Sciatic nerve (tissue), 2 donors: ENCODE measurements at places on chromosomes 12 and 14. TPM values are rescaled to one million over a fixed set of nuclear protein-coding genes. Genes with fewer than 3 reads are reported as not detected.

GRCh38 chr12:109304485-109304884 lies 4.6 kb downstream of the FOXN4 start:
- DNase-seq: no peak

DNA sequence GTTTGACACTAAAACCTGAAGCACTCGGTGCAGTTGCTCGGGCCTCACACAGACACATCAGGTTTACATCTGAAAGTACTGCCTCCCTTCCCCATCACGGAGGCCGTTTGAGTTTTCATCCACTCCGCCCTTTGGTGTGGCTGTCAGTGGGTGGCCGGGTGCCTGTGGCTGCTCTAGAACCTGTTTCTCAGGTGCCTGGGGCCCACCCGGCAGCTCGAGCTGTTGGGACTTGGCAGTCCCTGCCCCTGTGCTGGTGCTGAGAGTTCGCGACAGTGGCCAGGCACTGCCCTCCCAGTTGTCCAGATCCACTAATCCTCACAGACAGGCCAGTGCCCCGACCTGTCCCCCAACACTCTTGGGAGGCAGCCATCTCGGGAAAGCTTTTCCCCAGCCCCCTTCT lies 22.4 kb downstream of the XRCC3 start:
- peak; percentile 22 for DNase-seq

GRCh38 chr12:5688226-5688625 lies 256.3 kb downstream of the NTF3 start:
- DNase-seq: no peak

- no peak for DNase-seq
Measured at GRCh38 chr14:55731881-55732498, 152.0 kb downstream of the KTN1 start.

DNA sequence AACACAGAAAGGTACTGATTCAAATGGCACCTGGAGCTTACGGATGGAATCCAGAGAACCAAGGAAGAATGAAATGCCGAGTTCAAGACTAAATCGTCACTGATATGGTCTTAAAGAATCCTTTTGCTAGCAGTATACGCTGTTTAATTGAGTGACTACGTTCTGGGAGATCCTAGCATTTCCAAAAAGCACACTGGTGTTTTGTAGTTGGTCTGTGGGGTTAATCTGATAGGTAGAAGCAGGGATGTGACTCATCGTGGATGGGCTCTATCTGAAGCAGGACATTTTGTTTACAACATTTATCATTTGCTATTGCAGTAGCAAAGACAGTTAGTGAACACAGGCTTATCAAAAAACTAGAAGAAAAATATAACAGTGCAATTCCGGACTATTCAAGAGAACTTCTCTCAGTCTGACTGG lies 169.2 kb upstream of the HMGA2 start:
- DNase-seq: no peak

DNA sequence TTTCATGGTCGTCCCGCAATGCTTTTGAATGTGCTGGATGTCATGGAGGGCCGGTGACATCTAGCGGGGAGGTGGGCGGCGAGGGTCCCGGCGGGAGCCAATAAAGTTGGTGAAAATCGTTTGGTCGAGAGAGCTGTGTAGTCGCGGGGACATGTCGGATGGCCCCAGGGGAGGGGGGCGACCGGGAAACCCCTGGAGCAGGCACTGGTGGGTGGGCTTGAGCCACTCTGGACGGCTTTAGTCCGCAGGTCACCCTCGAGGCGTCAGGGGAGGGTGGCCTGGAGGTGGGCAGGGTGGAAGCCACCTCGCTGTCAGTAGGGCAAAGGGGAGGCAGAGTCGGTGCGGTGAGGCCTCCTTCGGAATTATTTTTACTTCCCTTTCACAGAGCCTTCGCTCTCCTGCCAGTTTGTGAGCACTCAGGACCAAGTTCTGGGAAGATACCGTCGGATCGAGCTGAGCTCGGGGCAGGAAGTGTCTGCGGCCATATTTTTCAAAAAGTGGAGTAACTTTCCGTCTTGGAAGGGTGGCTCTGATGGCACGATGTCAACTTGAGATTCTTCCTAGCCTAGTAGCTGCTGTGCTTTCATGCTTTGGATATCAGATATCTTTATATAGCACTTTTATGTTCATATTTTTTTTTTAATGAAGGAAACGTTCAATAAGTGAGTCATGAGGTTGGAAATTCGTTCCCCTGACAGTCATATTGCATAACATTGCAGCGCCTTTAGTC lies 28.2 kb downstream of the WBP11 start:
- peak; percentile 73 for DNase-seq

DNA sequence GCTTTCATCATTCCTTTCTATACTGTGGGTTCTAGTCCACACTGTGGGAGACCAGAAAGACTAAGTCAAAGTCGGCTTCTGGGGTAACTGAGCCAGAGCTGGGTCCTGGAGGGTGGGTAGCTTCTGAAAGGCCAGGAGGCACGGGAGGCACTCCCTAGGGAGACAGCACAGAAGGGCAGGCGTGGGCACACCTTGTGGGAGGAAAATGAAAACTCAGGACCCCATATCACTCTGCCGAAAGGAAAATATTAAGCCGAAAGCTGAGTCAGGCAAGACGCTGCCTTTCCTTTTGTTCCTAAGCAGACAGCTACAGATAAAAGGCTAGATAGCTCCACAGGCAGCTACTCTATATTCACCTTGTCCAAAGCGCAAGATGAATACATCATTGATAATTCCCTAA lies 20.7 kb downstream of the ANO2 start:
- DNase-seq: no peak

DNA sequence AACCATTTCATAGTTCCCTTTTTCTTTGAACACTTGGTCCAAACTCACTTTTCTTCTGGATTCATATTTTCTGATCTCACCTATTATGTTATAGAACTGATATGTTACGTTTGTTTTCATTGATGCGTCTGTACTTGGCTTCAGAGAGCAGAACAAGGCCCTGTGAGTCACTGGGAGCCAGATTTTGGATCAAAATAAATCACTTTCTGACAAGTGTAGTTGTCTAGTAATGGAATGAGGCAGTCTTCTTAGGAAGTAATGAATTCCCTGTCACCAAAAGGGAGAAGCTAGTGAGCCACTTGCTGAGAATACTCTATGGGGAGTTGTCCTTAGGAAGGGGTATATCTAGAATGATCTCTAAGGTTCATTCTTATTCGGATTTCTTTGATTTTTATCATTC lies 10.2 kb downstream of the BICD1 start:
- no peak for DNase-seq

DNA sequence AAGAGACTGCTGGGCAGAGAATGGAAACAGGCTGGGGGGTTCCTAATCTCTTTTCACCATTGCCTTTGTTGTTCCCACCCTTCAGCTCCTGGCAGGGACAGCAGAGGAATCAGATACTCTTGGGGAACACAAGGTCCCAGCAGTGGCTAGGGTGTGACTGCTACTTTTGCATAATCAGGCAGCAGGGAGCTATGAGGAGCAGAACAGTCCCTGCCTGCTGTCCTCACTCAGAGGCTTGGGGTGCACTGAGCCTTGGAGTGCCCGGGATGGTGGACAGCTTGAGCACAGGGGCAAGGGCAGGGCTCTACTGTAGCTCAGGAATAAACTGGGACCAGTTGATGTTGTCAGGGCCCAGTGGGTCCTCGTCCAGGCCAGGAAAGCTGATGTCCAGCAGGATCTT lies 1.5 kb upstream of the TEX52 start:
- DNase-seq: no peak

- DNase-seq: no peak
Measured at GRCh38 chr12:53618275-53618674, 7.9 kb downstream of the ATF7 start.

DNA sequence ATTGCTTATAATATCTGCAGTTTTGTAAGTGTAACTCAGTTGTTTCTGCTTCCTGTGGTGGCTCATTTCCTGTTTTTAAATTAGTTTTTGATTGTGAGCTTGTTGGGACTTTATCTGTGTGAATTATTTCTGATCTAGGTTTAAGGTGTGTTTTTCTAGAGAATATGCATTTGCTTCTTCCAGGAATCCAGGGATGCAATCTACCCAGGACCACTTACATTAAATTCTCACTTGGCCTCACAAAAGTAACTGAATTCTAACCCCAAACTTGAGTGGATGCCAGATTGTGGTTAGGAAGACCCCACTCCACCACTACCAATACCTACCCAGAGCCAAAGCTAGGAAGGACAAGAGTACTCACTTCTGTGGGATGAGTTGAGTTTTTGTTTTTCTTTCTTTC lies 11.9 kb downstream of the STYX start:
- no peak for DNase-seq

- DNase-seq: no peak
Measured at GRCh38 chr12:41271489-41271888, 83.4 kb downstream of the PDZRN4 start.

DNA sequence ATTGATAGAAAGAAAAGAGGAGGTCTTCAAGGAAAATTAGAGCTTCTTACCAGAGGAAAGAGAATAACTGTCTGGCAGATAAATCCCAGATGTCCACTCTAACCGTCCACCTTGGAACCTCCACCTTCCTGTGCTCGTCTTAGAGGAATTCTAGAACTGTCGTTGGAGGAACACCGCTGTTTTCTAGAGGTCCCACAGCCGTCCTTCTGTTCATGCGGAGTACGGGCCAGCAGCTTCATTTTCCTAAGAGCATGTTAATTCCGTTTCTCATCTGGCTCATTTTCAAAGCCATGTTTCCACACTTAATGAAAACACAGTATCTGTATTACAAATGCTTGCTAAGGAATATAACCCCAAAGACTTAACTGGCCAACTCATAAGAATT lies 107.9 kb upstream of the ESRRB start:
- DNase-seq: no peak

DNA sequence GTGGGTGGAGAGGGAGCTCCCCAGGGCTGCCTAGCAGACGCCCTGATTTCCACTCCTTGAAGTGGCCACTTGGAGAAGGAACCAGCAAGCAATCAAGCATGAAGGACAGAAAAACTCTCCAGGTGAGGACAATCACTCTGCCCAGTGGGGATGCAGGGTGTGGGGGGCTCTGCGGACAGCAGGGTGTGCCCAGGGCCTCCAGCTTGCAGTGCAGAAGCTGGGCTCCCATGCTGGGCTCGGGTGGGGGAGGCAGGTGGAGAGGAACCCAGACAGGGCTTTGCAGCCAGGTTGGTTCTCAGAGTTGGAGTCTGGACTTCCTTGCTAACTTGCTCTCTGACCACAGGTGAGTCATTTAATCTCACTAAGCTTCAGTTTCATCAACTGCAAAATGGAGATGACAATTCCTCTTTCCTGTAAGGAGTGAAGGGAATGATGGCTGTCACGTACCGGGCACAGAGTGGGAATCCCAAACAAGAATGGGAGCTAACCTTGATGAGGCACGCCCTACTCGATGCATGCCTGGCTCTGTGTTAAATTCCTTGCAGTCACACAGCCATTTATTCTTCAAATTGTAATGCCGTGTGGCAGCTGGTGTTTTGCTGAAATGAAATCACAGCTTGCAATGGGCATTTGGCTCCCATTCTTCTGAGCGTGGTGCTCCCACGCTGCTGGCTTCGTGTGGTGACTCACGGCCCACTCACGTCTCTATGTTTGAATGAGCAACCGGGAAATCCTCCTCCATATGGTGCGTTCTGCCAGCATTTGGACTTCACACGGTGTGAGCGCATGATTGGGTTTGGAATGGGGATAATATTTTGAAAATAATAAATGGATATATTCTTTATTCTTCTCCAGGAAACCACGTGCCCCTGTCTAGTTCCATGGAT lies 75.2 kb downstream of the PRIMA1 start:
- DNase-seq: no peak

Gene TMBIM4
- total RNA-seq: 99.3 TPM

Gene MAP4K5
- total RNA-seq: 94.6 TPM

Gene TXNDC16
- 15.2 TPM for total RNA-seq

Gene TPH2
- total RNA-seq: not detected

Gene CCDC38
- total RNA-seq: 0.40 TPM

Gene KCNH3
- total RNA-seq: 0.27 TPM
